ENCODE measurements at places on chromosomes 7 and 10. TPM values are rescaled to one million over a fixed set of nuclear protein-coding genes. Genes with fewer than 3 reads are reported as not detected.

VAX1 gene
- total RNA-seq: not detected

PDLIM1 gene
- 273 TPM for total RNA-seq

HYAL4 gene
- total RNA-seq: not detected

LRGUK gene
- total RNA-seq: 0.22 TPM

HPSE2 gene
- 0.14 TPM for total RNA-seq

ZNF479 gene
- not detected for total RNA-seq

ZPBP gene
- not detected for total RNA-seq

NUTM2D gene
- total RNA-seq: 4.7 TPM

HOXA6 gene
- not detected for total RNA-seq

NPFFR1 gene
- not detected for total RNA-seq

- DNase-seq: no peak
Observed at GRCh38 chr7:64602518-64602917, 39.6 kb upstream of the ZNF680 start.

DNA sequence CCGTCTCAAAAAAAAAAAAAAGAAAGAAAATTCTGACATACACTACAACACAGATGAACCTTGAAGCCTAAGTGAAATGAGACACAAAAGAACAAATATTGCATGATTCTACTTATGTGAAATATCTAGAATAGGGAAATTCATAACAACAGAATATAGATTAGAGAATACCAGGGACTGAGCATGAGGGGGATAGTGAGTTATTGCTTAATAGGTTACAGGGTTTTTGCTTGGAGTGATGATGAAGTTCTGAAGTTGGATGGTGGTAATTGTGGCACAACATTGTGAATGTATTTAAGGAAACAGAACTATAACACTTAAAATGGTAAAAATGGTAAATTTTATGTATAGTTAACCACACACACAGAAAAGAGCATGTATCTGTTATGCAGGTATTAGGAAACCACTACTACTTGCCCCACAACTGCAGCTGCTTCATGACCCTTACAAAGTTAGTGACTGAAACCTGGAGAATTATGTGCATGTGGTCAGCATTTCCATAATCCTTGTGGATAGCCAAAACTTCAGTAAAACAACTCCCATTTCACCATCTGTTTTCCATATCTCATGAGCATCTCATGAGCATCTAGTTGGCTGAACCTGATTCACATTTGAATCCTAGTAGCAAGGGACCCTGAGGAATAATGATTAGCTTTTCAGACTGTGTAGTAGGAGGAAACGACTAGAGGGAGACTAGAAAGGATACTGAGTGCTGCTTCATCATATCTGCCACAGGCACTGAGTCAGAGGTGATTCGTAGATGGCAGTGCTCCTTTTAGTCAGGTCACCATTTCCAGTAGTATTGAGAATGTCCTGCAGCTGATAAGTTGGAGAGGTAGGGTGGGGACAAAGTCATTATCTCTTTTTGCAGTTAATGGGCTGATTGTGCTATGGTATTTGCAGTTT, 26.3 kb downstream of the SAMD8 start:
- DNase-seq: no peak

- no peak for DNase-seq
Observed at GRCh38 chr7:156956727-156957126, 7.2 kb downstream of the NOM1 start.

- DNase-seq: no peak
Observed at GRCh38 chr10:97408496-97408992, 7.4 kb upstream of the RRP12 start.

GRCh38 chr10:117496616-117497028, 45.9 kb upstream of the EMX2 start:
- peak; percentile 89 for DNase-seq

DNA sequence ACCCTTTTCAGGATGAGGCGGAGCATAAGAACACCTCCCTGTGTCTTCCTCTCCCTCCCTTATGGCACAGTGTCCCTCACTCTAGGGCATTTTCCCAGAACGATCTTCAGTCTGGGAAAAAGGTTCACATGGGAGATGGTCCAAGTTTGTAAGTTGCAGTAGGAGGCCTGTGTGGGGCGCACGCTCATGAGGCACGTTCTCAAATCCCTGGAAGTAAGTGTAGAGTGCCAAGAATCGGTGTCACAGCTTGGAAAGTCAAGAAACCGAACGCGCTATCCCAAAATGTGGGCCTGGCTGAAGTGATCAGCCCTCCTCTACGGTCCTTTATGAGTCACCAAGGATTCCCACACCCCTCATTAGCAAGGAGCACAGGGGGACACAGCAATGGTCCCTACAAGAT, 23.9 kb upstream of the SMARCD3 start:
- DNase-seq: no peak

DNA sequence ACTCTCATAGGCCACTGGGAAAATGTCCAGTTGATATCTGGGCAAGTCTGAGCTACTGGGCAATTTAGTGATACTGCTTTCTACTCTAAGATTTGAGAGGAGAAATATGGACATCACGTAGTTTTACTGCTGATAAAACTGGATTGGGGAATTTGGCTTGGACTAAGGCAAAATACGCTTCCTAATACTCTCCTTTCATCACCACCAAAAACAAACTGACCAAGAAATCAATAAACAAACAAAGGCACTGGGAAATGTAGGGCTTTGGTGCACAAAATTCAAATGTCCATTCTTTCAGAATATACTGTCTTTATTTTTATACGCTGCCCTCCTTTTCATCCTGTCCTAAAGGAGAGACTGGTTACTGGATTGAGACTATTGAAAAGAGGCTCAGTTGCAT, 145.1 kb upstream of the SP8 start:
- no peak for DNase-seq

GRCh38 chr10:48749254-48749787, 64.6 kb downstream of the WDFY4 start:
- DNase-seq: no peak

- no peak for DNase-seq
Observed at GRCh38 chr7:149014309-149014708, 14.0 kb downstream of the PDIA4 start.

- no peak for DNase-seq
Observed at GRCh38 chr10:103067484-103067883, 125.6 kb downstream of the NT5C2 start.

DNA sequence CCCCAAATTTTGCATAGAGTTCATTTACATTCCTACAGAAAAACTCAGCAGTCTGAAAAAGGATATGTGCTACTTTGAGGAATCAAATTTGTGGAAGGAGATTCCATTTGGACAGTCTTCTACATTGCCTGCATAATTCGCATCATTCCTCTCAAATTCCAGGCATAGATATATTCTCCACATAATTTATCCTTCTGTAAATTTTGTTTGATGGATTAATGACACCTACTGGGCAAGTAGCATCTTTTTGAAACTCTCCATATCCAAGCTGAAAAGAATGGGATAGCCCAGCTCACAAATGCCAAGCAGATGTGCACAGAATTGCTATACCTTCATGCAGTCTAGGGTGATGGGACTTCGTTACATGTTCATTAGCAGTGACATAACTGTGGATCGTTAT, 515.3 kb downstream of the AUTS2 start:
- no peak for DNase-seq

GRCh38 chr7:130142654-130143333, 62.4 kb downstream of the TMEM209 start:
- no peak for DNase-seq

DNA sequence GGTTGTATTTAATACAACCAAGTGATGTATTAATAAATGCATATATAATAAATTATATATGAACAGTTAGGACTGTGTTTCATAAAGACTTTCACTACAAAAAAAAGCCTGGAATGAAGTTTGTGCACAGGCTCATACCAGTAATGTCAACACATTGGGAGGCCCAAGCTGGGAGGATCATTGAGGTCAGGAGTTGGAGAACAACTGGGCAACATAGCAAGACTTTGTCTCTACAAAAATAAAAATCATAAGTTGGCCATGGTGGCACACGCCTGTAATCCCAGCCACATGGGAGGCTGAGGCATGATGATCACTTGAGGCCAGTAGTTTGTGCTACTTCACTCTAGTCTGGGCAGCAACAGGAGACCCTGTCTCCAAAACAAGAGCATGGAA, 15.8 kb upstream of the SVIL start:
- DNase-seq: no peak

GRCh38 chr10:58448121-58448935, 63.1 kb downstream of the TFAM start:
- no peak for DNase-seq

- DNase-seq: no peak
Observed at GRCh38 chr7:117041822-117042221, 88.5 kb downstream of the ST7 start.

DNA sequence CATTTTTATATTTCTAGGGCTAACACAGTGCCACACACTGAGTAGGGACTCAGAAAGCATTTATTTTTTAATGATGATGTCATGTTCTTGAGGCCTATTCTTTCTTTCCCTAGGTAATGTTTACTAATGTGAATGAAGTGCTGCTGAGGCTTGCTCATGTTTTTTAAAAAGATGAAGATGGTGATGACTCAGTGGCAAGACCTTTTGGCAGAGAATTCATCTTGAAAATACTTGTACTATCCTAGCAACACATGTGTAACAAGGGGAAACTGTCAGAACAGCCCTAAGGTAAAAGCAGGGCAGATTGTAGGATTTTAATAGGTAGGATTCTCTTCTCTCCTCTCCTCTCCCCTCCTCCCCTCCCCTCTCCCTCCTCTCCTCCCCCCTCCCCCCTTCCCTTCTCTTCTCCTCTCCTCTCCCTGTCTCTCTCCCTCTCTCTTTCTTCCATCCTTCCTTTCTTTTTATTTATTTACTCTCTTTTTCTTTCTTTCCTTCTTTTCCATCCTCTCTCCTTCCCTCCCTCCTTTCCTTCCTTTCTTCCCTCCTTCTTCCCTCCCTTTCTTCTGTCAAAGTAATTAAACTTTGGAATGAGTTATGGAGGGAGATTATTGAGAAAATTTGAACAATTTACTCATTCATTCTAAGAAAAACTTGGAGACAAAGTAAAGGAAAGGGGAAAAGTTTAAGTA, 75.3 kb downstream of the ZNF92 start:
- DNase-seq: no peak

- no peak for DNase-seq
Observed at GRCh38 chr10:1608851-1609647, 128.3 kb downstream of the ADARB2 start.

- no peak for DNase-seq
Observed at GRCh38 chr10:78658645-78659597, 409.8 kb upstream of the ZMIZ1 start.

GRCh38 chr10:103600325-103600724, 106.8 kb downstream of the NEURL1 start:
- no peak for DNase-seq

DNA sequence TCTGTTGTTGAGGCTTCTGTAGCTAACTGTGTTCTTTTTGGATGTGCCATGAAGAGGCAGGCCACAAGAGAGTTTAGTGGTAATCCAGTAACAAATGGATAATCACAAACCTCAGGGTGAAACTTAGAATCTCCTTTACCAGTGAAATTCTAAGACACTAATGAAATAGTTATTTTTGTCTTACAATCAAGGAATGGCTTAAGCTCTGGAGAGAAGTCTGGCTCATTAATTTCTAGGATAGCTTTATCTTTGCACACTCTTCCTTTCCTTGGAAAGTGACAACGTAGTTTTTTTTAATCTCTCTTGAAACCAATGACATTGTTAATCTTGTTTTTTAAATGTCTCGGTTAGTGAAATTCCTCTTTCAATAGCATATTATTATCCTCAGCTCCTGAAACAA, 93.7 kb upstream of the IFRD1 start:
- no peak for DNase-seq

DNA sequence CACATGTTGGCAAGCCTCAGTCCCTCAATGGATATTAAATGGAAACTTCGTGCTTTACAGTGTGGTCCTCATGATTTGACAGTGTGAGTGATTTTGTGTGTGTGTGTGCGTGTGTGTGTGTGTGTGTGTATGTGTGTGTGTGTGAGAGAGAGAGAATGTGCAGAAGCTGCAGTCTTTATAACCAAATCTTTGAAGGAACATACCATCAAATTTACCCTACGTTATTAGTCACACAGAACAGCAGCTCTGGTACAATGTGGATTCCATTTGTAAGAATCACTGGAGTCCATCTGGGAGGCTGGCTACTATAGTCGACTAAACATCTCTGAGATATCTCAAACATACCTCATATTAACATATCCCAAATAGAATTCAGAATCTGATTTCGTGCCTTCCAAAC, 928.0 kb upstream of the POT1 start:
- DNase-seq: no peak

- no peak for DNase-seq
Observed at GRCh38 chr7:121061677-121062582, 73.4 kb downstream of the CPED1 start.

DNA sequence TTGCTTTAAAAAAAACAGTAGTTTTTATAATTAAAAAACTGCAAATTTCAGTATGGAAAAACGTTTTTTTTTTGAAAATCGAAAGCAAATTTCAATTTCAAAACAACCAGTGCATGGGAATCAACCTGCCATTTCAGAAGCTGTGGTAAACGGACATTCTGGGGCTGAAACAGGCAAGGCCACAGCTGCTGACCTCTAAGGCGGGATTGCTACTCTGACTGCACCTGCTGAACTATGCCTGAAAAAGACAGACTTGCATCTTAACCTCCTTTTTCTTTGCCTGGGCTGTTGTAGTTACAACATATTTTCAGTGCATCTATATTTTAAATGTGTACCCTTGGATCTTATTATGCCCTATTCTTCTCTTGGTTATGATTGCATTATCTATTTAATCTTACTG, 303.0 kb upstream of the SP8 start:
- DNase-seq: no peak

- DNase-seq: peak; percentile 25
Observed at GRCh38 chr10:132374612-132375011, 22.4 kb upstream of the PWWP2B start.

DNA sequence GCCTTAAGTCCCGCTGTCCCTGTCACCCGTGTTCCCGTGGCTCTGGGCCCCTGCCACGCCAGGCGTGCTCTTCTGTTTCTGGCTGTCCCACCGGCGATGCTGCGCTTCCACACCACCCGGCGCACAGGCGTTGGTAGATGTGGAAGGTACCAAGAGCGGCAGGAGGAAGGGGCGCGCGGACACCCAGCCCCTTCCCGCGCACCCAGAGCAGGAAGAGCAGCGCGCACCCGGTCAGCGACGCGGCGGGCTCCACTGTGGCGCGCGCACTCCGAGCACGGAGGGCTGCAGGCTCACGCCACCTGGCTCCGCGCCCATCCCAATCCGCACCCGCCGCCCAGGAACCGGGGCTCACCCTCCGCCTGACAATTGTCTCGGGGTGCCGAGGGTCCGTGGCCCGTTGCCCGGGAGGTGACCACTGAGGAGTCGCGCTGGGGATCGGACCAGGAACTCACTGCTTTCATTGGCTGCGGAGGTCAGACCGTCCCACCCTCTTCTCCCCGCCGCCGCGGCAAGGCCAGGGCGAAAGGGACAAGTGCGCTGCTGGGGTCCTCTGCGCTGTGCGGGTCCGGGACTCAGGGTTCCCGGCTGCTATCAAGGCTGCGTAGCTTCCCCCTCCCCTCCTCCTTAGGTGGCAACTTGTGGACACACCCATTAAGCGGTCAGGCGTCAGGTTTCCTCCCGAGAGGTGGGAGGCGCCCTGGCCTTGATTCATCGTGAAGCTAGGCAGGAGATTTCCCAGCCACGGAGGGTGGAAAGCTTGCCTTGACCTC, 121.6 kb upstream of the ZNF92 start:
- DNase-seq: no peak

GRCh38 chr7:39199951-39200350, 222.2 kb downstream of the POU6F2 start:
- no peak for DNase-seq

Data from Right ventricle myocardium inferior (tissue), 1 donor.